ENCODE measurements at places on chromosomes 7 and 10.

DNA sequence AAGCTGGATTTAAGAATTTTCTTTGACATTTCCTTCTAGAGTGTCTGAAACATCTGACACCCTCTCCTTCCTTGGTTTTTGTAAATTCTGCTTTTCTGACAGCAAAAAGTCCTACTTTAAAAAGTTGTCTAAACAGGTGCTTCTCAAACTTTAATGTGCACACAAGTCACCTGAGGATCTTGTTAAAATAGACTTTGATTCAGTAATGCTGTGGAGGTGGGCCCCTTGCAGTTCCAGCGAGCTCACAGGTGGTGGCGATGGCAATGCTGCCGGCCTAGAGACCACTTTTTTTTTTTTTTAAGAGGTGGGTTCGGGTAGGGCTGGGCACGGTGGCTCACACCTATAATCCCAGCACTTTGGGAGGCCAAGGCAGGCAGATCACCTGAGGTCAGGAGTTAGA is 77.1 kb downstream of the ABCC2 start:
- DNase-seq: peak; percentile 4

DNA sequence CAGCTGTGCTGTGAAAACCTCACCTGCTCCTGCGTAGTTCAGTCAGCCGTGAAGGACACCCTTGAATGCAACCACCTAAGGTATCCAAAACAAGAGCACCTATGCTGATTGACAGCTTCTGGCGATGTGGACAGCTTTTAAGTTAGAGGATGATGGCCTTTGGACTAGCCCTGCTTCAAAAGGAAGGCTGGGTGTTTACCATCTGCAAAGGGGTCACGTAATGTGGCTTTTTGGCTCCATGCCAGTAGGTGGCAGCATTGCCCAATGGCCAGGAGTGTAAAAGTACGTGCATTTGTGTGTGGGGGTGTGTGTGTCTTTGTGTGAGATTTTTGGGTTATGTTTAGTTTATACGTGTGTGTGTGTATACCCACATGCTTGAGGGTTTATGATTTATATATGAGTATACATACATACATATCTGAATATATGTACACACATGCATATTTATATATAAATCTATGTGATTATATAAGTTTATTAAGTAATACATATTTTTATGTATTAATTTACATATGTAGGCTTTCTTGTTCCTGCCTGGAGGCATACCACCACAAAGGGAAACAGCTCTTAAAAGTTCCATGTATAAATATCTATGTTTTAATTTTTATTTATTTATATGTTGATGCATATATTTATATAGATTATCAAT is 236.3 kb upstream of the ANKRD30A start:
- DNase-seq: no peak

DNA sequence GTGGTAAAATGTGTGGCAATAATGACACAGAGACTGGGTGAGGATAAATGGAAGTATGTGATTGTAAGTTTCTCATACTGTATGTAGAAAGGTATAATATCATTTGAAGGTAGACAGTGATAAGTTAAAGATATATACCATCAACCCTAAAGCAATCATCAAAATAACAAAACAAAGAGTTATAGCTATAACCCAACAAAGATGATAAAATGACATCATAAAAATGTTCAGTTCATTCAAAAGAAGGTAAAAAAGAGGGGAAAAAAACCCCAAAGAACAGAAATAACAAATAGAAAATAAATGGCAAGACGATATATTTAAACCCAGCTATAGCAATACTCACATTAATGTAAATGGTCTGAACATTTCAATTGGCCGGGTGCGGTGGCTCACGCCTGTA is 17.4 kb upstream of the TCF7L2 start:
- DNase-seq: no peak

DNA sequence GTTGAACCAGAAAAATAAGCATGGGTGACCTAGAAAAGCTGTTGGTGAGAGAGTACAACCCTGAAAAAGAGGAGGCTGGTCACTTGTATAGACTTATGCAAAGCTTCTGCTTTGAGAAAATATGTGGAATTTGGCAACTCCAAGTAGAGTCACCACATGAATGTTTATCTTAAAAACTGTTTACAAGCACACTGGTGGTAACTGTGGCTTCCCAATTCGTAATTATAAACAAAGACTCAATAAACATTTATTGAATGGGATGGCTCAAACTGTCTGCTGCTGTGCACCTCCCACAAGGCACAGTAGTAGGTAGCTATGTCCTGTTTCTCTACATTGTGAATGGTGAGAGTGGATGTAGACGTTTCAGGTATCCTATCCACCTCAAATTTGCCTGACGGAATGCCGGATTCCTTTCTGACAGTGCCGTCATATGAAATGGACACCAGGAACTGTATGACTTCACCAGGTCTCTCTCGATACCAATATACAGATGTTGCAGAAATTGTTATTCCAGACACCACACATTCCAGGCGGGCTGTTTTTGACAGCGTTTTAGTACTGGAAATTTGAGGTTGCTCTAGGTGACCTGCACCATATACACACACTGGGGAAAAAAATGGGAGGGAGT is 43.4 kb upstream of the TARP start:
- DNase-seq: no peak

DNA sequence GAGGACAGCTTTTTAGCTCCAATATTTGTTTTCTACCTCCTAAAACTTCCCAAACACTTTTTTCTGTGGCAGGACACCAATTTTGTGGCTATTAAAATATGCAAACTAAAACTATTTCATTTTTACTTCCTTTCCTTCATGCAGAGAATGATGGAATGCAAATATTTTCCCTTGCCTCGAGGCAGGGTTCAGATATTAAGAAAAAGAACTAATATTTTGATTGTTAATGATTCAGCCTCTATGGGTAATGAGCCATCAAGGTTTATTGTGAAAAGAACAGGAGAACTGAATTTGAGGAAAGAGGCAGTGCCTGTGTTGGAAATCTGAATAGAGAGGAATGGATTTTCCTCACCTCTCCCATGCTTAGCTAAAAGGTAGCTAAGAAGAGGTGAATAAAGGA is 43.1 kb upstream of the CASD1 start:
- no peak for DNase-seq

DNA sequence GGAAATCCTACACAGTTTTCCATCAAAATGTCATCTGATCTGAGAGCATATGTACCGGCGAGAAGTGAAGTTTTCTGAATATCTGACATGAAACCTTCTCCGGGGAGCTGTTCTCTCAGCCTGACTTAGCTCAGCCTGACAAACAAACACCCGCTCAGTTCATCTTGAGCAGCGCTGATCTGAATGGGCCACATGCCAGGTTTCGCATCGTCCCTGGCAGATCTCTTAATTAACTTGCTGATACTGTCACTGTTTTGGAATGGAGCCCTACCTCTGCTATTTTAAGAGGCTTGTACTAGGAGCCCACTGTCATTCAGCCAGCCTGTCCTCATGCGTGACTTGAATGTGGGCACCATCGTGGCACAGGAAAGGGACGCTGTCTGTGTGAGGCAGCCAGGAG is 109.2 kb downstream of the STRA8 start:
- DNase-seq: no peak

DNA sequence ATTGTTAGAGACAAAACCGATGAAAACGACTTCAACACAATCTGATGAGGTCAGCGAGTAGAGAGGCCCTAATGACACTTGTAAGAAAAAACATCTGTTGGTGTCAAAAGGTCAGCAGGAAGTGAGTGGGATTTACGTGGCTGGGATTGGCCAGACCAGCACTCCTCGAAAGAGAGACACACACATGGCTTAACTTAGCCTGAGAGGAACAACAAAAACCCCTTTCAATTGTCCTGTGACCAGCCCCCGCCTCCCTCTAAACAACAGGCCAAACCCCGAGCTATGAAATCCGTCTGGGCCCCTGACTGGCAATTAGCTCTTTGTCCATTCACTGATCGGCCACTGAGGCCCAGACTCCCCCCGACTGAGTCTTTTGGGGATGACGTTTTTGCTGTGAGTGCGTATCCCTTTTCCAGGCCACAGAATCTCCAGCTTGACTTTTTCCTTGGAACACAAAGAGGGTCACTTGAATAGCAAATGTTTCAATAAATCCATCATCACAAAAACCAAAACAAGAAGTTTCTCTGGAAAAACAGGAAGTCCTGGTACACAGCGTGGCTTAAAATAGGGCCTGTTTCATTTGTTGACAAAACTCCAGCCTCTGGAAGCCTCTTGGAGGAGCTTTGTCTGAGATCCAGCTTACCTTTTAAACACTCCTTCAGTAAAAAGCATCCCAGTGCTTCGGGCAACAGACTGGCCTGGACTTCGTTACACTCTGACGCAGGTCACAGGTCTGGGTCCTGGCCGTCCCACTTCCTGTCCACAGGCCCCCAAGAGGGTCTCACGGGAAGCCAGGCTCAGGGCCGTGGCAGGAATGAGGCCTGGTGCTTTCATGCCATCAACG is 103.0 kb downstream of the CTBP2 start:
- DNase-seq: peak; percentile 62

GRCh38 chr7:12979181-12979580 is 291.7 kb downstream of the ARL4A start:
- no peak for DNase-seq

GRCh38 chr10:66505003-66505657 is 420.7 kb upstream of the LRRTM3 start:
- DNase-seq: no peak

DNA sequence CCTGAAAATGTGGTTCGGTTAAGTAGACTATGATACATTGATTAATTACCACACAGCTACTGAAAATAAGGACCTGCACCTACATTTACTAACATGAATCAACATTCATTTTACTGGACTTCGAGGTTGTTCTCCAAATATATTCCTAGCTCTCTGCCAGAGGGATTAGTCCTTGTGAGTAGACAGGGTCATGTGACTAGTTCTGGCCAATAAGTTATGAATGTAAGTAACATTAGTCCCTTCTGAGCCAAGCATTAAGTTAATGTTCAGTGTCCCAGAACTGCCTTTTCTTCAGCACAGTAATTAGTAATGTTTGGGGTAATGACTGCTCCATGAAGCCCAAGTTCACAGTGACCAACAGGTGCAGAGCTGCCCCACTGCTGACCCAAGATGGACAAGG is 9.2 kb downstream of the ITIH5 start:
- no peak for DNase-seq

DNA sequence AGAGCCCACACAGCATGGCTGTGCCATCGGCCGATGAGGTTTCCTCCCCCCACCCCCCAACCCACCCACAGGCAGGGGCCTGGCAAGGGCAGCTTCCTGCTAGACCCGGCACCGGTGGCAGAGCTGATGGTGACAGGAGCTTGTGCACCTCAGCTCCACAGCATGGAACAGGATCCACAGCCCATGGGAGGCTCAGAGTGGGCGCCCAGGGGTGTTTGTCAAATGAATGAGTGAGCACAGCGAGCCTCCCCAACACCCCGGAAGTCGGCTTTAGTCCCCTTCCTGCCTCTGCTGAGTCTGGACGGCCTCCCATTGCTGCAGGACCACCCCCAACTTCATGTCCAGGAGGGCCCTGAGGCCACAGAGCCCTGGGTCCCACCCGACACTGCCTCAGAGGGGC is 68.9 kb downstream of the PDGFA start:
- no peak for DNase-seq

DNA sequence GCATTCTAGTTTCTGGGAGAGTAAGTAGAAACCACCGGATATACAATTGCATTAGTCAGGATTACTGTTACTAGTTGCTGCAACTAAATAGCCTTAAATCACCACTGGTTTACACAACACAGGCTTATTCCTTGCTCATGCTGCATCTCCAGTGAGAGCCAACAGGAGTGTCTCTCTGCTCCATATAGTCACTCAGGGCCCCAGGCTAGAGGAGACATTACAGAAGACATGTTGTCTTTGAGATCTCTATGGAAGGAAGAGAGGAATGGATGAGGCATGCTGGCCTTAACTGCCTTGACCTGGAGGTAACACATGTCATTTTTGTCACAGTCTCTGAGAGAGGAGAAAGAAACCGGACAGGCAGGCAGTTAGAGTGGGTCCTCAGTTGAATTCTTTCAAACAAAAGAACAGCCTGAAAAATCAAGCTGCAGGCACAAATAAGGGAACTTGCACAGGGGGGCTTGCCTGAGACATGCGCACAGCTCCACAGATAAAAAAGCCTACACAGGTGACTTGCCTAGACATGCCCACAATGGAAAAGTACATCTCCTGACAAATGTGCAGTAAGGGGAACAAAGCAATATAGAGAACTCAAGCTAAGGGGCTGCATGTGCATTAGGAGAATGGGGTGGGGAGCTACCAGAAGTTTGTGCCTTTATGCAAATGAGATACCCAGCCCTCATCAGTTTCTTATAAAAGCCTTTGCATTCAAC is 348.0 kb downstream of the TYW1 start:
- DNase-seq: no peak
